ENCODE measurements at places on chromosomes 16 and 17.

- no peak for DNase-seq
Measured at GRCh38 chr16:17302620-17303019, 168.1 kb downstream of the XYLT1 start.

DNA sequence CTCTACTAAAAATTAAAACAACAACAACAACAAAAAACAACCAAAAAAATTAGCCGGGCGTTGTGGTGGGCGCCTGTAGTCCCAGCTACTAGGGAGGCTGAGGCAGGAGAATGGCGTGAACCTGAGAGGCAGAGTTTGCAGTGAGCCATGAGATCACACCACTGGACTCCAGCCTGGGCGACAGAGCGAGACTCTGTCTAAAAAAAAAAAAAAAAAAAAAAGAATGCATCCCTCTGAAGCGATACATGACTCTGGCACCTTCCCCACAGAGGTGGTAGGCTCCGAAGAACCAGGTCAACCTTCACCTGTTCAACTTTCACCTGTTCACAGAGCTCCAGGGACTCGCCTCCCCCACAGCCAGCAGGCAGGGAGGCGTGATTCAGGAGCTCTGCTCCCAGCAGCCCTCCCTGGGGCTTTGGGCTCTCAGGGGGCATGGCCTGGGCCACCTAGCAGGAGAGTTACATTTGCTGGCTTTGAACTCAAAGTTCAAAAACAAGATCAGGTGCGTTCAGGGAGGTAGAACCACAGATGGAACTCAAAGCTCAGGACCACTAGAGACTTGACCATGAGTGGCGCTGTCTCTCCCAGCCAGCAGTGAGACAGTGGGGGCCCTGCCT is 5.6 kb downstream of the VAC14 start:
- DNase-seq, result no peak

GRCh38 chr16:70703041-70703834 is 17.4 kb upstream of the MTSS2 start:
- no peak for DNase-seq

- DNase-seq, result no peak
Measured at GRCh38 chr16:88558457-88559442, 11.5 kb upstream of the ZC3H18 start.

DNA sequence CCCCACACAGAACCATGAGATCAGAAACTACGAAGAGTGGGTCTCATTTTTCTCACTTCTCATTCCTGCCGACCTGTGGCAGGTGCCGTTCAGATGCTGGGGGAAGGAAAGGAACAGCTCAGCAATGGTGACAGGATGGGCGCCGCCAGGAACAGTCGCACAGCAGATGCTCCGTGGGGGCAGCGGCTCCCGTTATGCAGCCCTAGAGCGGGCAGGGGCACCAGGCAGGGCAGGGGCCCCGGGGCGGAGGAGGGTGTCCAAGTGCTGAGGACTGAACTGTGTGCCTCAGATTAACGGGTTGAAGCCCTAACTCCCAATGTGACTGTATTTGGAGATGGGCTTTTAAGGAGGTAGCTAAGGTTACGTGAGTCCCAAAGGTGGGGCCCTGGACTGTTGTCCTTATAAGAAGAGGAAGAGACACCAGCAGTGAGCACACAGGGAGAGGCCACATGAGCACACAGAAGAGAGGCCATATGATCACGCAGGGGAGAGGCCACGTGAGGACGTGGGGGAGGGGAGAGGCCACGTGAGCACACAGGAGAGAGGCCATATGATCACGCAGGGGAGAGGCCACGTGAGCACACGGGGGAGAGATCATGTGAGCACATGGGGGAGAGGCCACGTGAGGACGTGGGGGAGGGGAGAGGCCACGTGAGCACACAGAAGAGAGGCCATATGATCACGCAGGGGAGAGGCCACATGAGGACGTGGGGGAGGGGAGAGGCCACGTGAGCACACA is 95.7 kb upstream of the METRNL start:
- DNase-seq, result no peak

GRCh38 chr17:3799181-3799945 is 1.6 kb downstream of the ITGAE start:
- DNase-seq, result no peak

- DNase-seq, result no peak
Measured at GRCh38 chr17:34082404-34082803, 172.7 kb upstream of the CCL2 start.

DNA sequence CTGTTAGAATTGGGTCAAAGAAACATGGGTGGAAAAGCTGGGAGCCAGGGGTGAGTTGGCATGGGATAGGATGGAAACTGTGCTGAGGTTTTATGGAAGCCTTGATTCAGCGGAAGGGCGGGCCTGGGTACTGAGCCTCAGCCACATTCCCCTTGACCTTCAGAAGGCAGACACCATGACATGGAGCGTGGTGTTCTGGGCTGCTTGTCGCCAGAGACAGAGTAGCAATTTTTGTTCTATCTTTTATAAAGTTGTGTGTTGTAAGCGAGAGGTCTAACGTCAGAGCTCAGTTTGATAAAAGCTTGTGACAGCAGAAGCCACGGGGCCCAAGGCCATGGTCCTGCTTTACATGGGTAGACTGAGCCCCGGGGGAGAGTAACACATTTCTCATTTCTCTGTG is 50.2 kb downstream of the SLC47A1 start:
- no peak for DNase-seq

GRCh38 chr17:69773081-69773480 is 301.9 kb upstream of the KCNJ16 start:
- no peak for DNase-seq

DNA sequence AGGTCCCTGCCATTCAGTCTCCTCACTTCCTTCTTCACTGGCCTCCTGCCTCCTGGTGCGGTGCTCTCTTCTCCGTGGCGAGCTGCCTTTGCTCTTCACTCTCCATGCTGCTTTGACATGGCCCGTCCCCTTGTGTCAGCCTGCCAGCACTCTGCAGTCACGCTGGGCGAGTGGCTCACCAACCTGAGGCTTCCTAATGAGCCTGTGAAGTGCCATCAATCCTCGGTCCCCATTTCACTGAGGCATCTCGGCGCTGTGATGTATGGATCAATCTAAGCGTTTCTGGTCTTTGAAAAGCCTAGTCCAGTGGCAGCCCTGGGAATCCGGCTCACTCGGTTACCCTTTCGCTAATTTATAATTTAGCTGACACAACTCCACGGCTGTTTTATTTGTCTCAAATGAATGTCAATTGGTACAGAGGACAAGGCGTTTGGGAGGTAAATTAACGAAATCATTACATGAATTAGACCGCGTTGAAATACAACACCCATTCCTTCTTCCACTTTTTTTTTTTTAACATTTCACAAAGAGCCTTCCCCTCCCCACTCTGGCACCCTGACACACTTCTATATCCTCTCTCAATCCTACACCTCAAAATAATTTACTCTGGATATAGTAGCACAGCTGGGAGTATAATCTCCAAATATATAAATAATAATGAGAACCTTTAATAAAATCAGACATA is 610.7 kb downstream of the TMEM114 start:
- DNase-seq, result no peak

- no peak for DNase-seq
Measured at GRCh38 chr17:76171706-76172105, 30.7 kb upstream of the FOXJ1 start.

- no peak for DNase-seq
Measured at GRCh38 chr16:72969812-72970211, 78.1 kb downstream of the ZFHX3 start.

DNA sequence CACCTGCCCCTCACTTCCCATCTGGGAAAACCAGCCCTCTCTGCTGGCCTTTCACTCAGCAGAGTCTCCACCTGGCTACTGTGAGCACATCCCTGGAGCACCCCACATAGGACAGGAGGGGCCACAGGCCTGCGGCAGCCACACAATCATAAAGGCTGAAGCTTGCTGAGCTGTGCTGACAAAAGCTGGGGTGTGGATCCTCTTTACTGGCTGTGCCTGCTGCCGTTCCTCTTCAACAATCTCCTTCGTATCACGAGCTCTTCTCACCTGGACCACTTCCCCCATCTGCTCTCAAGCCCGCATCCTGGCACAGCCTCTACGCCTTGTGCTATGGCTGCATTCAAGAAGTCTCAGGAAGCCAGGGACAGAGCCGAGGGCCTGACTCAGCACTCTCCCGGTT is 86.1 kb downstream of the ZNF778 start:
- no peak for DNase-seq

DNA sequence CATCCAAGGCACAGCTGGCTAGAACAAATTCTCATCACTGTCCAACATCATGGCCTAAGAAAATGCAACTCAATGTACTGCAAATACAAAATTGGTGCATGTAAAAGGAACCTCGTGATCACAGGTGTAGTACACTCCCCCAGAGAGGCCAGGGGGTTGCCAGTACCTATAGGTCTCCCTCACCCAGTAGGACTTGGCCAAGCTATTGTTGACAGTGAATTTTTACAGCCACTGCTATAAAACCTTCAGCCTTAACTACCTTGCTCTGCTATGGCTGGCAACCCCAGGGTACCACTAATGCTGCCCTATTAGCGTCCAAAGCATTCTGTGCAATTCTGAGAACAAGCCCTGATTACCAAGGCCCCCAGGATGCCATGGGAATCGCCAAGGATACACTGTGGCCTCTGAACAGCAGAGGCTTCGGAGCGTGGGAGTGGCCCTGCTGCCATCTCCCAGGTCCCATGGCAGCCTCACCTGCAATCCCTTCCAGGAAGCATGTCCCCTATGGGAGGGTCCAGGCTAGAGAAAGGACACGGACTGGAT is 67.6 kb downstream of the SDK2 start:
- no peak for DNase-seq

- no peak for DNase-seq
Measured at GRCh38 chr17:49521471-49522356, 26.6 kb downstream of the NGFR start.

DNA sequence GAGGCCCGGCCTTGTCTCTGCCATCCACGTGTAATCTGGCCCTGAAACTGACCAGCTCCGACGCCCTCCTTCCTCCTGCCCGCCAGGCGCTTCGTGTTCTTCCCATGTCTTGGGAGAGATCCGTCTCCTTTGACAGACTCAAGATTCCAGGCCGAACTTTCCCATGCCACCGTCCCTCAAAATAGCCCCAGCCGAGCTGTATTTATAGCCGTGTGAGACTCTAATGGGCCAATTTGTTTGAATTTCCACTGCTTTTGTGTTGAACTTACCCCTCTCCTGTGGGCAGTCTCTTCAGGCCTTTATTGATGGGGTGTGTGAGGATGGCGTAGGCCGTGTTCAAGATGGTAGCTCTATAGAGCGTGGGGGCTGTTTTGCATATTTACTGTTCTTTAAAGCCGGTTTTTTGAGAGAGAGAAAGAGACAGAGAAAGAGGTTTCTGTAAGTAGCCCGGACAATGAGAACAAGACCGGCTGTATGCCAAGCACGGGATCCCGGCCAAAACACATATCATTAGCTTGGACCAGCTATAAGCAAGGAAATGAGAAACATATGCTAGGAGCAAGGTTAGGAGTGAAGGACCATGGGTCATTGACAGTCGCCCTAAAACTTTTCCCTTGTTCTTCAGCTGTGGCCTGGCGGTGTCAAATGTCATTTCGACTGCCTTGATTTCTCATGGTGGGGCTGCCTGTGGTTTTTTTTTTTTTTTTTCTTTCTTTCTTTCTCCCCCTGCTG is 124.5 kb upstream of the ZFHX3 start:
- DNase-seq, result no peak

- DNase-seq, result no peak
Measured at GRCh38 chr16:82016263-82016662, 5.0 kb upstream of the SDR42E1 start.

DNA sequence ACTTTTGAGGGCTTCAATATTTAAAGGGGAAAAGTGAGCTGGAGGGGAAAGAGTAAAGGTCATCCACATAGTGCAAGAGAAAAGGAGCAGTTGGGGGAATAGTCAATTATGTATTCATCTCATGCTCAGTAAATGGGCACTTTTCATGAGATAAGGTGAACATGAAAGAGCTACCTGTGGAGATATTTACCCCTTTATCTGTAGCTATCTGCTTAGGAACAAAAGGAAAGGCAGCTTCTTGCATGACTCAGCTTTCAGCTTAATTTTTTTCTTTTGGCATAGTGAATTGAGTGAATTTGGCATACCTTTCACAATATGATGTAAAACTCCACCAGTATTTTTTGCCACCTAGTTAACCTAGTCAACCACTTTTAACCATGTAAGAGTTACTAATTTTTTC is 26.4 kb downstream of the CPD start:
- no peak for DNase-seq

- DNase-seq, result no peak
Measured at GRCh38 chr17:21010705-21011596, 31.9 kb downstream of the USP22 start.

GRCh38 chr16:76370344-76370743 is 93.1 kb downstream of the CNTNAP4 start:
- DNase-seq, result no peak

DNA sequence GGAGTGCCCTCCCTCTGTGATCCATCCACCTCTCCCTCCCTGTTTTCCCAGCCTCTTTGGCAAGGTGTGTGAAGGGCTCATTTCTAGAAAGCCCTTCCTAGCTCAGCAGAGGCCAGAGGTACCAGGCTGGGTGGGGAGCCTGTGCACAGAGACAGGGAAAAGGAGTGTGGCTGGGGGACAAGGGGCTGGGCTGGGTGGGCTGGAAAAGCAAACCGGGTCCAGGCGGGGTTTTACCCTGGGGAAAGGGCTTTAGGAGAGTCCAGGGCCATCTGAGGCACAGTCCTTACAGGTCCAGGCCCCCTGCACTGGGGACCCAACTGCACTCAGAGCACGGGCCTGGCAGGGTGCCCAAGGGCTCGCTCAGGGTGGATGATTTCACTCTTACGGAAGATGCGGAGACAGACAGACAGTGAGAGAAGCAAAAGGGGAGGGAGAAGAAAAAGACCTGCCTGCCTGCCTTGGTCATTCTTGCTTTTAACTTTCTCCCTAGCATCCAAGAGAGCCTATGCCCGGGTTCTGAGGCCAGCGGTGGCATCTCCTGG is 7.0 kb downstream of the CRHR1 start:
- DNase-seq, result no peak

DNA sequence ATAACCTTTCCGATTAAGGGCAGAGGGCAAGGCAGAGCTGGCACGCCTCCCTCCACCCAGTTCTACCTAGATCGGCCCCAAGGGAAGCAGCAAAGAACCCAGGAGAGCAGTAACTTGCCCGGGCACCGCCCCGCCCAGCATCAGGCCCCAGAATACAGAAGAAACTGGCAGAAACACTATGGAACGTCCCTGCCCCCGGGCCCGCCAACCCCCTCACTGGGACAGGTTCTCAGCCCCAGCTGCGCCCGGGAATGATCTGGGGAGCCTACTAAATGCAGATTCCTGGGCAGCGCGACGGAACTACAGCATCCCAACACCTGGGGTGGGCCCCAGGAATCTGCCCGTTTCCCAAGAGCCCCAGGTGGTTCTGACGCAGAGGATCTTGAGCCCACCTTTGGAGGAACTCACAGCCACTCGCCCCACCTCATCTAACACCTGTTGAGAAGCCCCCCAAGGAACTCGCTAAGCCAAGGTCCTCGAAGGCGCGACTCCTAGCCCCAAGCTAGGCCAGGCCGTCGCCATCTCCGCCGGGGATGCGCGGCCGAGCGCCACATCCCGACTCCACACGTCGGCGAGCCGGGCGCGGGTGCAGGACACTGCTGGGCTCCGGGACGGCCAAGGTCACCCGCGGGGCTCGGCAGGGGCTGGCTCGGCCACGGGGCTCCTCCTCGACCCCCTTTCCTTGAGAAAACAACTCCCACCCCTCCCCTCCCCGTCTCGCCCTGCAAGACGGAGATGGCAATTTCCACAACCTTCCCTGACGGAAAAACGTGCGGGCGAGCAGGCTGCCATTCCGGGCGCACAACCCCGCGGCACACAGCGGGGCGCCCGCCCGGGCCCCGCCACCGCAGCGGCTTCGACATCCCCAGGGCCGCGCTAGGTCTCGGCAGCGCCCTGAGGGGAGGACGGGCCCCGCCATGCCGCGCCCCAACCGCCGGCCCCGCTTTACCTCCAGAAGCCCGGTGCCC is 913 bp downstream of the CDIP1 start:
- DNase-seq, result no peak

- DNase-seq, result no peak
Measured at GRCh38 chr16:535446-536405, 8.2 kb downstream of the CAPN15 start.

Data from activated naive CD8-positive, alpha-beta T cell treated with anti-CD3 and anti-CD28 coated beads, Interleukin-2, amount 10 ng/mL, durations not matched to agents 7 days and 5 days (primary cell).